ENCODE measurements at places on chromosomes 7 and 10.

DNA sequence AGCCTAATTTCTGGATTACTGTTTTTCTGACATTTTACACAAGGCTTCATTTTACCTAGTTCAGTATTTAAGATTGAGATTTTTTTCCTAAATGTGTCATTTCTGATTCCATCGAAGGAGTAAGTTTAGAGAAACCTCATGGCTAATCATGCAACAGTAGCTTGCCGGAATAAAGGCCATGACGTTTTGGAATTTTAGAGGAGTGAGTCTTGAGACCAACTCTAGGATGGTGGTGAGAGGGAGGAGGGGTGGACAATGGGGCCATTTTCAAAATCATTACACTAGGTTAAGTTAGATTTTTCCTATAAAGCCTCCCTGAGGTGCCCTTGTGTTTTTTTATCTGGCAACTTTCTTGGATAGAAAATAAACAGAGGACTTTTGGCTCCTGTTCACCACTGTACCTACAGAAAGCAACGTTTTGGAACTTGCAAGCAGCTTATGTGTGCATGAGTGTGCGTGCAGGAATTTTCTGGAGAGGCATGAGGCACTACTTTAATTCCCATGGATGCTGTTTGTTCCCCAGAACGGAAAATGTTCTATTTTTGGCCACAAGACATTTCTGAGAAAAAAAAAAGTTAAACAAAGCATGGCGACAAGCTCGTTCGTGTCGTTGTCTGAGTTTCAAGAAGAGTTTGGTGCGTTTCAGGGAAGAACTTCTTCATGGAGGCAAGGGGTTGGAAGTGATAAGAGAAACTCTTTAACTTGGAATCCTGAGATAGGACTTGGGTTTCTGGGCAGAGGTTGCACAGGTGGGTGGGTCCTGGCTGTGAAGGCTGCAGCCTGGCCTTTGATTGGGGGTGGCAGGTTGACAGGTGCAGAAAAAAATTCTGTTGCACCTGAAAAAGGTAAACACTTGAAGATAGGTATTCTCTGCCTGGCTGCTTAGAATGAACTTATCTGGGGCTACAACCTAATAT, 178.1 kb downstream of the PTEN start:
- H3K27me3 ChIP-seq: no peaks in the 10 kb centered on the region
- DNase-seq: no peak
- H3K4me1 ChIP-seq: peaks cover 9% of the 10 kb centered on the region
- no peak overlapping the region for H3K27ac ChIP-seq

DNA sequence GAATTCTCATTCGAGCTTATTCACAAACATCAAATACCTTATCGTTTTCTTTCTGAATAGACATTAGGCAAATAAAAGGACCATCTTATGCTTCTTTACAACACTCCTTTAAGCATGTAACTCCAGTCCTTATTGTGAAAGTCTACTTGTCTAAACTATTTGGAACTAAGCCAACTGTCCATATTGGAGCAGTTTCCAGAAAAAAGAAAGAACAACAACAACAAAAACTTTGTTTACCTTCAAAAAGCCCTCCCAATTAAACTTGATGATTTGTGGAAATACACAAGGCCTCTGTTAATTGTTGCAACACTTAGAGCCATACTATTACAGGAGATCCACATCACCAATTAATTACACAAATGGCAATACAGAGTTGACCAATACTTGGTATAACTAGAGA, 163.6 kb downstream of the GALNT11 start:
- no peak overlapping the region for H3K27ac ChIP-seq
- H3K4me3 ChIP-seq: no peak overlapping the region
- no peaks in the 10 kb centered on the region for H3K4me1 ChIP-seq
- no peaks in the 10 kb centered on the region for H3K27me3 ChIP-seq
- no peaks in the 10 kb centered on the region for H3K36me3 ChIP-seq
- no peak for DNase-seq

GRCh38 chr10:99770408-99771045, 11.9 kb upstream of the ABCC2 start:
- no peaks in the 10 kb centered on the region for H3K27me3 ChIP-seq
- H3K36me3 ChIP-seq: no peaks in the 10 kb centered on the region
- H3K27ac ChIP-seq: no peak overlapping the region
- H3K4me1 ChIP-seq: no peaks in the 10 kb centered on the region
- DNase-seq: no peak
- H3K4me3 ChIP-seq: no peak overlapping the region

- H3K4me3 ChIP-seq: no peak overlapping the region
- peak; percentile 28 for DNase-seq
Measured at GRCh38 chr10:24237801-24238395, 29.0 kb downstream of the KIAA1217 start.

DNA sequence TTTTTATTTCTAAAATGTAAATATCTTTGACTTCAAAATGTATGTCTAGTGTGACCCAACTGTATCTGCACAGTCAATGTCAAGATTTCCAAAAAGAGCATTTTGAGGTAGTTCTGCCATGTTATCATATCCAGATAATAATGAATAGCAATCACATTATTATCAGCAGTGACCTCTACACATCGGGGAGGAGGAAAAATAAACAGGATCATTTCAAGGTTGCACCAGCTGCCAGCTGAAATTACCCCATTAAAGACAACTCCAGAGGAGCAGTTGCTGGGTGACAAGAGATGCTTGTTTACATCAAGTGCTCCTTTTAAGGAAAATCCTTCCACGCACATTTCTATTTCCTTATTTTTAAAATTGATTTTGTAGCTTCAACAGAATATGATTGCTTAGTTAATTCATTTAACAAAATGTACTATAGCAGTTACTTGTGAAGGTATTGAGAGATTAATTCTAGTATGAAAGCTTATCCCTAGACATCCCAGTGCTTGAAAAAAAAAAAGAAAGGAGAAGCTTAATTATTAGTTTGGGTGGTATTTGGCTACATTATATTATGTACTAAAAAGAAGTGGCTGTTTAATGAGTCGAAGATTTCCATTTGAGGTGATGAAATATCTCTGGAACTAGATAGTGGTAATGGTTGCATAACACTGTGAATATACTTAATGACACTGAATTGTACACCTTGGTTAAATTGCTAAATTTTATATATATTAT, 19.3 kb upstream of the SLC35G1 start:
- no peaks in the 10 kb centered on the region for H3K4me1 ChIP-seq
- no peak overlapping the region for H3K27ac ChIP-seq
- H3K27me3 ChIP-seq: no peaks in the 10 kb centered on the region
- no peak overlapping the region for H3K4me3 ChIP-seq

DNA sequence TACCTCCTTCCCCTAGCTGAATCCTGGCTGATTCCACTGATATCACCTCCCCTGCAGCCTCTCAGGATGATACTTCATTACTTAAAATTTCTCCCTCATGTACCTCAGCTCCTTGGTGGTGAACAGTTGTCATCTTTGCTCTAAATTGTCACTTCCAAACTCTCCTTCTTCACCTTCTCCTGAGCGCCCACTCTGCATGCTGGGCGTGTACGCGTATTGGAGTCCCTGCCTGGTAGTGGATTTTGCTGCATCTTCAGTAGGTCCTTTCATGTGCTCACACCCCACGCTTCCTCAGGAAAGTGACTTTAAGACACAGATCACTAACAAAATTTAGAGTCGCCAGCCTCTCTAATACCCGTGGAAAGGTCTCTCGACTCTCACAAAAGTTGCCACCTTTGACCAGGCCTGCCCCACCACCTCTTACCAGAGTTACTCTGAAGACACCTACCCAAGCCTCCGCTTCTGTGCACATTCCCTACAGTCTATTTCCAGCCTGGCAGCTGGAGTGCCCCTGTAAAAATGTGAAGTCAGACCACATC, 236.8 kb downstream of the FANK1 start:
- peaks cover 4% of the 10 kb centered on the region for H3K4me1 ChIP-seq
- no peak overlapping the region for H3K27ac ChIP-seq
- no peak for DNase-seq
- H3K27me3 ChIP-seq: no peaks in the 10 kb centered on the region
- no peaks in the 10 kb centered on the region for H3K36me3 ChIP-seq
- no peak overlapping the region for H3K4me3 ChIP-seq

DNA sequence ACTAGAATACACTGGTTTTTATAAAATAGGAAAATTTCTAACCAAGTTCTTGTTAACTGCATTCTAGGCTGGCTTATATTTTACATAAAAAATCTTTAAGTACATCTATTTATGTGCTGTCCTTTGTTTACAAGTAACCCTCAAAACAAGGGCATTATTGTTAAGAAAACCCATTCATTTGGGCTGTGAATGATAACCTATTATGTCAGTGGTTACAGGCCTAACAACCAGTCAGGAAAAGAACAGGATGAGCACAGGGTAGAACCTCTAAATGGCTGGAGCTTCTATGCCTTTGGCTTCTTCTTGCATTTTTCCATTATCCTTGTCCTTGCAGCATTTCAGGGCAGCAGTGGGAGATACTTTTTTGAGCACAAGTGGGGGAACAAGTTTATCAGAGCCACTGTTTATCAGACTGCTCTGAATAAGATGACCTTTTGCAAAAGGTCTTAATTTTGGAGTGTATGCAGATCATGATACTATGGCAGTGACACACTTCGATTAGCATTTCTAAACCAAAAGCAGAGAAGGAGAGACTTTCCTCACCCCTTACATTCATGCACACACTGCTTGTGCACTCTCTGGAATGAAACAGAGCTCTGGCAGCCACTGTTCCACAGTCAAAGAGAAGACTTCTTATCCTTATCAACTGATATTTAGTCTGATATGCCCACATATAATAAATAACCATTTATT, 10.9 kb downstream of the GPR37 start:
- H3K27me3 ChIP-seq: no peaks in the 10 kb centered on the region
- H3K4me3 ChIP-seq: no peak overlapping the region
- H3K4me1 ChIP-seq: peaks cover 7% of the 10 kb centered on the region
- DNase-seq: no peak

DNA sequence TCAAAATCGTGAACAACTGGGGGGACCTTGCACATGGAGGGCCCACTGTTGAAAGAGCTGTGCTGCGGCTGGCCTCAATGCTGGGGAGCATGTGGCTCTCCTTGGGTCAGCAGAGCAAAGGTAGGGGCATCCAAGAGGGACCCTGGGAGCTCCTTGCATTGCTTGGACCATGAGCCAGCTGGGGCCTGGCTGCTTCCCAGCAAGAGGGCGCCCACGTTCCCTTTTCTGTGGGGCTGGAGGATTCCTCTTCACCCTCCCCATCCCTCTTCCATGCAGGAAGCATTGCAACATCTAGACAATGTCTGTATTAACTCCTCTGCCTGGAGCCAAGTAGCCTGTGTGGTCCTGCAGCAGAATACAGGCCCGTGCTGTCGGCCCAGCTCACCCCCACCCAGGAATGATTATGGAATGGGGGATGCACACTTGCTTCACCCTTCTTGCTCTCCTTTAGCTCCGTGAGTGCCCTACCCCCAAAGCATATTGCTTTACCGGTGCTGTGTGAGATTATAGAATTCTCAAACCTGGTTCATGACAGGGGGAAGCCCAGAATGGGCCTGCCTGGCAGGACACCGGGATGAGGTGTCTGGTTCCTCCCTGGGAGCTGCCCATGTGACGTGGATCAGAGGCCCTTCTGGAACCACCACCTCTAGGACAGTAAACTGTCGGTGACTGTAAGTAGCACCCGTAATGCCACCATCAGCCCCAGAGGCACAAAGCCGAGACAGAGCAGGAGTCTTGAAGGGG, 61.9 kb downstream of the SYPL1 start:
- no peaks in the 10 kb centered on the region for H3K27me3 ChIP-seq
- H3K27ac ChIP-seq: no peak overlapping the region
- peak; percentile 35 for DNase-seq
- peaks cover 11% of the 10 kb centered on the region for H3K4me1 ChIP-seq
- H3K36me3 ChIP-seq: no peaks in the 10 kb centered on the region
- no peak overlapping the region for H3K4me3 ChIP-seq

- no peak overlapping the region for H3K27ac ChIP-seq
- H3K27me3 ChIP-seq: no peaks in the 10 kb centered on the region
- no peaks in the 10 kb centered on the region for H3K36me3 ChIP-seq
- peaks cover 11% of the 10 kb centered on the region for H3K4me1 ChIP-seq
- H3K4me3 ChIP-seq: no peak overlapping the region
Measured at GRCh38 chr10:101920546-101920945, 76.9 kb upstream of the KCNIP2 start.

DNA sequence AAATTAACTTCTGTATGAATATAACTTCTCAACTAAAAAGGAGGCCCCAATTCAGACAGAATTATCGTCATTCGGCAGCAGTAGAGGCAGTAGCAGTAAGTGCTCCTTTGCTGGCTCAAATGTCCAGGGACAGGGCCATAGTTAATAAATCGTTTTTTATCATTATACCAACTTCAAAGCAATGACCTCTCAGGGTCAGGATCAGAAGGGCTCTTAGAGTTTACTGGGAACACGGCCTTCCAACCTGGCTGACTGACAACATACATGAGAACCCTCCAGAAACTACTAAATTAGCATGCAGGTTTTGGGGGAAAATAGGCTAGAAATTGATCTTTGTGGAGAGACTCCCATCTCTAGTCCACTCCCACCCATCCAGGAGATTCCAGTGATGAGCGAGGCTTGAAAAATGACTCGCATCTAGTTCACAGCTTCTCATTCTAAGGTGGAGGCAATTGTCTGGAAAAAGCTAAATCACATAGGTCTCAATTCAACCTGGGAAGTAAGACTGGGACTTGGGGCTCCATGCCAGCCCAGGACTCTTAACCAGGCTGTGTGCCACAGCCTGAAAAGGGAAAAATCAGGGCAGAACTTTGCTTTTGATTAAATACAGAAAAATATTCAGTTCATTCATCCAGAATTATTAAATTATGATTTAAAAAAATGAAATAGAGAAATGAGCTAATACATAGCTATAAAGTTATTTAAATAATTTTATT, 84.6 kb downstream of the ABLIM1 start:
- H3K36me3 ChIP-seq: no peaks in the 10 kb centered on the region
- DNase-seq: no peak

- H3K4me3 ChIP-seq: peak overlapping the region; percentile 69
- H3K27me3 ChIP-seq: no peaks in the 10 kb centered on the region
- H3K4me1 ChIP-seq: no peaks in the 10 kb centered on the region
- peak; percentile 76 for DNase-seq
Measured at GRCh38 chr7:65251851-65252620, 121.6 kb upstream of the ZNF92 start.

DNA sequence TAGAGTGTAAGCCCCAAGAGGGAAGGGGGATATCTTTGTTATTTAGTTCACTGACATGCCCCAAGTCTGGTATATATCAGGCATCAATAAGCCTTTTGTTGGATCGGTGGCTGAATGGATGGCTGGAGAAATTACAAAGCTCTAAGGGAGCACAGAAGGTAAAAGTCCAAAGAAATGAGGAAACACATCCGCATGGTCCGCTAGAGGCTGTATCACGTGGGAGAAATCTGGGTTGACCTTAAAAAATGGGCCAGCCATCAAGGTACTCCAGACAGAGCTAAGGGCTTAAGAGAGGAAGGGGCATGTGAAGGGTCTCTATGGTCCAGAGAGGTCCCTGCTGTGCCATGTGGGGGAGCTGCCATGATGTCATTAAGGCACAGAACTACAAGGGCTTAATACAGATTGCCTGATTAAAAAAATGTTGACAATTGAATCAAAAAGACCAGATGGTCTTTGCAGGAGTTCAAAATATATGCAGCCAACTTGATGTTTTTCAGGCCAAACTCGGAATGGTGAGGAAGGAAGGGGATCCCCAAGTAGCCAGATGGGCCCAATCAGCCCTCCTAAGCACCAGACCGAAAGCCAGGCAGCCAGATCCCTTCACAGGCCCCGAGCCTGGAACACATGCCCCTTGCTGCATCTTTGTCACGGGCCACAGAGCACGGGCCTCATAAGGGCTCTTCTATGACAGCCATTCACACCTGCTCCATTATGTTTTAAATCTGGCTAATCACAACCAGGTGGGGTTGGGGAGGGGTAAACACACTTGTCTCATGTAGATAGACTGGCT, 31.9 kb downstream of the SCRN1 start:
- H3K27me3 ChIP-seq: no peaks in the 10 kb centered on the region
- H3K4me3 ChIP-seq: no peak overlapping the region
- no peaks in the 10 kb centered on the region for H3K36me3 ChIP-seq
- no peaks in the 10 kb centered on the region for H3K4me1 ChIP-seq

GRCh38 chr10:130207205-130207604, 71.0 kb downstream of the GLRX3 start:
- no peak for DNase-seq
- H3K4me3 ChIP-seq: no peak overlapping the region
- H3K27ac ChIP-seq: no peak overlapping the region
- H3K4me1 ChIP-seq: no peaks in the 10 kb centered on the region
- no peaks in the 10 kb centered on the region for H3K27me3 ChIP-seq
